ENCODE measurements at places on chromosomes 3 and 15.
A peak's percentile ranks its signal among the peaks of the same experiment; 100 is the strongest.

GRCh38 chr3:46575577-46576222, 9.6 kb upstream of the LRRC2 start:
- DNase-seq = no peak

- DNase-seq = peak; percentile 42
Measured at GRCh38 chr3:18951333-18951732, 197.0 kb upstream of the KCNH8 start.

GRCh38 chr15:64693134-64693533, 82.3 kb downstream of the RBPMS2 start:
- no peak for DNase-seq

DNA sequence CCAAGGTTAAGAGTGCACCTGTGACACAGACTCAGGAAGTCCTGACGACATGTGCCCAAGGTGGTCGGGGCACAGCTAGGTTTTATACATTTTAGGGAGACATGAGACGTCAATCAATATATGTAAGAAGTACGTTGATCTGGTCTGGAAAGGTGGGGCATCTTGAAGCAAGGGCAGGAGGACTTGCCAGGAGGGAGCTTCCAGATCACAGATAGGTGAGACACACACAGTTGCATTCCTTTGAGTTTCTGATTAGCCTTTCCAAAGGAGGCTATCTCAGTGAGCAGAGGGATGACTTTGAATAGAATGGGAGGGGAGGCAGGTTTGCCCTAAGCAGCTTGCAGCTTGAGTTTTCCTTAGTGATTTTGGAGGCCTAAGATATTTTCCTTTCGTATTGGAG, 257.4 kb downstream of the CGGBP1 start:
- DNase-seq = no peak

DNA sequence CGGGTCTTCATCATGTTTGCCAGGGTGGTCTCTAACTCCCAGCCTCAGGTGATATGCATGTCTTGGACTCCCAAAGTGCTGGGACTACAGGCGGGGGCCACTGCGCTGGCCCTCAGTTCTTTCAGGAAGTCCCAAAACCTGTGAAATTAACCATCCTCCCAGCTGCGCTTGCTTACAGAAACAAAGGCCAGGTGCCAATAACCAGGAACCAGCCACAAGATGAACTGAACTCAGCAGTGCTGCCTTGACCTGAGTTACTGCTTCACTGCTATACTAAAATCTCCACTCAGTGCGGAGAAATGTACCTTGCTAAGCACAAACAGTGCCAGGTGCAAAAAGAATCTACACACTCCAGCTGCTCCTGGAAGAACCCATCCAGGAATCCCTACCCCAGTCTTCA, 3.9 kb upstream of the GCHFR start:
- no peak for DNase-seq

GRCh38 chr3:78742041-78742440, 1025.8 kb downstream of the ROBO1 start:
- DNase-seq = no peak

- no peak for DNase-seq
Measured at GRCh38 chr3:114401346-114401745, 107.5 kb downstream of the TIGIT start.

GRCh38 chr3:23750573-23751210, 55.1 kb upstream of the UBE2E1 start:
- DNase-seq = no peak

GRCh38 chr3:53158765-53159155, 2.2 kb upstream of the PRKCD start:
- DNase-seq = no peak

DNA sequence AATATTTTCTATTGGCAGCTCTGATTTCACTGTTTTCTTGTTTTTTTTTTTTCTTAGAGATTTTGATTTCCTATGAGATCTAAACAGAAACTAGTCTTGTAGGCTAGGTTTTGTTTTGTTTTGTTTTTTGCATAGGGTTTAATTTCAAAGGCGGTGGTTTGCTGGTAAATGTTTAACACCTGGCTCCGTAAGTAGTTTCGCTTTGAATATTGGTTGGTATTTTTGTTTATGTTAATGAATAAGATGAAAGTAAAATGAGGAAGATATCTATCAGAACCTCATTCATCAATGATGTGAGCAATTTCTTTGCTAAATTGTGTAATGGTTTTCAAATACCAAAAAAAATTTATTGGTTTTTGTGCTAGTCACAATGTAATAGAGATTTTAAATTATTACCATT, 39.7 kb upstream of the TM4SF1 start:
- DNase-seq = no peak

DNA sequence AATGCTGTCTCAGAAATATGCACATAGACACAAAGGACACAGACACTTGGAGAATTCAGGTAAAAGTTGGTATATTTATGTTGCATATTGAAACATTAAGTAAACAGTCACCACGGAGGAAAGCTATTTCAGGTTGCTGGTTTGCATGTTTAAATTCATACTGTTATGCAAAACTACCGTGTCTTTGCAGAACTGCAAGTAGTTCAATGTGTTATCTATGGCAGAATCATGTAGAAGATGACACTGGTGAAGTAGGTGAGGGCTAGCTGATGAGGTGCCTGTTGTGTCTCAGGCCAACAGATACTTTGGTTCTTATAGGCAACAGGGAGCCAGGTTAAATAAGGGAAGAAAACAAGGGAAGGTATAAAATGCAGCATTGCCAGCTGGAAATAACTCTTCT, 511.3 kb downstream of the DIPK2A start:
- no peak for DNase-seq

DNA sequence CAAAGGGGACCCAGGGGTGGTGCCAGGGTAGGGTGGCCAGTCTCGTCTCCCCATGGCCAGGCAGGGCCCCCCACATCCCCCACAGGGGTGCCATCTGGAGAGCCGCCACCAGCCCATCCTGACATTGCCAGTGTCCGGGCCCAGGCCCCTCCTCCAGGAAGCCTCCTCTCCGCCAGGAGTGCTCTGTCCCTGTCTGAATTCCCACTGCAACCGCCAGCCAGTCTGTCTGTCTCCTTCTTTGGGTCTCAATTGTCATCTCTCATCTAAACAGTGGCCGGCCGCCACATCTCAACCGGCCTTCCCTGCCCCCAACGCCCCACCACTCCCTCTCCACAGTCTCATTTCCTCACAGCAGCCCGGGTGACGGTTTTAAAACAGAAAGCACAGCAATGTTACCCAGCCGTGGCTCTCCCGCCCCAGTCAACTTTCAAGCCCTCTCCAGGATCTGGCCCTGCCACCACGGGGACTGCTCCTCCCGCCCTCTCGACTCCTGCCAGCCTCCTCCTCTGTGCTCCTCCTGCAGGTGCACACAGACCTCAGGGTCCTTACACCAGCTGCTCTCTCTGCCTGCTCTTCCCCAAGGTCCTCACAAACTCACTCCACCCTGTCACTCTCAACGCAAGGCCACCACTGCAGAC, 57.0 kb downstream of the IQSEC1 start:
- no peak for DNase-seq

GRCh38 chr3:54427501-54427900, 305.1 kb downstream of the CACNA2D3 start:
- DNase-seq = no peak

GRCh38 chr15:71484080-71484479, 326.3 kb upstream of the NR2E3 start:
- DNase-seq = no peak

DNA sequence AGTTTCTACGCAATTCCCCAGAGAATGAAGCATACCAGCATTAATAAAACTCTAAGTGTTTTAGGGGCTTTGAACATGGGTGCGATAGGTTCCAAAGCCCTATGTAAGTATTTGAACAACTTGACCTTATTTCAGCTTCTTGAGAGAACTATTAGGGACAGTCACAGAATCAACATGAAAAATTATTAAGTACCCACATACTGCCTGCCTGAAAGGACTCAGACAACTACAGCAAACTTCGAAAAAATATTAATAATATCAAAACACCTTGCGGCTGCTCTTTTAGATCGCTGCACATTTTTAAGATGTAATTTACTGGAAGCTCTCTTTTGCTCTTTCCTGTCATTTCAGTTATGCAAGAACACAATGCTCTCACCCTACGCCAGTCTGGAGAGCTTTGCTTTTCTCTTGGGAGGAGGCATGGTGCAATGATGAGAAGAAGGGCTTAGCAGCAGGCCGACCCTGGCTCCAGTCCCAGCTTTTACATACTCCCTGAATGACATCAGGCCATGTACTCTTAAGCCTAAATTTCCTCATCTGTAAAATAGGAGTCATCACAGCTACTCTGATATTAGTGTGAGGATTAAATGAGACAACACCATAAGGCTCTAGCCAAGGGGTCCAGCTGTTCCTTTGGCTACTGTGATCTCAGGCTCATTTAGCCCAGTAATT, 640.7 kb downstream of the FHIT start:
- no peak for DNase-seq

Measured in anterior cingulate cortex (tissue), 58 donors.